Stimulated activated naive B cell treated with anti-CD40 and anti-IgM and Interleukin-4, amounts not matched to agents 10 μg/mL and 1 μg/mL and 100 μg/mL, for 72 hours (primary cell): ENCODE measurements at places on chromosomes 7 and 10.

GRCh38 chr7:113083132-113083815, 3.4 kb downstream of the GPR85 start:
- no peak for DNase-seq

DNA sequence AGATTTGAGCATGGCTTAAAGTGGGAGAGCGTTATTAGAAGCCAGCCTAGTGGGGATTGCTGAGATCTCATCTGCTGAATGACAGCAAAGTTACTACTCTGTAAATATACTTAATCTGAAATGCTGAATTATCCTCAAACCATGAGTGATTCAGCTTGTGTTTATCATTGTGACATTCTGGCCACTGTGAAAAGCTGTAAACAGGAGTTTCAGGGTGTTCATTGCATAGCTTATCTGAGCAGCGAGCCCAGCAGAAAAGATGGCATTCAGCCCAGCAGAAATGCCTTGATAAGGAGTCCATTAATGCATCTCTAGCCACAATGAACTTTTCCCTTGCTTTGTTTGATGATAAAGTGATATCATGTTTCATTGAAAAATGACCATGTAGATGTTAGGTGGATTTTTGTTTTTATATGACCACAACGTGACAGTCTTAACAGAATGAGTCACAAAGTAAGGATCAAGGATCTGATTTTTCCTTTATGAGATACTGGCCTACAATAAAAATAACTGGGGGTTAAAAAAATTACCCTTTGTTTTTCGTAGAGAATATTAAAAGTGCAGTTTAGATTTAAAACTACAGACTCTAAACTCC, 7.8 kb downstream of the TES start:
- DNase-seq = no peak

DNA sequence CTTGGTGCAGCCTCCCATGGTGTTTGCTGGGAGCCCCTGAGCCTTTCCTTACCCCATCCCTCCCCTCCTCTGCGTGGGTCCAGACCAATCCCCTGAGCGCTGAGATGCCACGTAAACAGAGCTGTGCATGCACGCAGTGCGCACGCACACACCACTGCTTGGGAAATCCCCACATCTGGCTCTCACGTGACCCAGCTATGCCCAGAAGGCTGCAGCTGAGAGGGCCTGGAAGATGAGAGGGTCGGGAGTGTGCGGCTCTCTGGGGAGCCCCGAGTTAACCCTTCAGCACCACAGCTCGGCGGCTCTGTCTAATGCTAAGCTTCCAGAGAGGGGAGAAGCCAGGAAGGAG, 177.2 kb downstream of the SH3PXD2A start:
- DNase-seq = peak; percentile 88

DNA sequence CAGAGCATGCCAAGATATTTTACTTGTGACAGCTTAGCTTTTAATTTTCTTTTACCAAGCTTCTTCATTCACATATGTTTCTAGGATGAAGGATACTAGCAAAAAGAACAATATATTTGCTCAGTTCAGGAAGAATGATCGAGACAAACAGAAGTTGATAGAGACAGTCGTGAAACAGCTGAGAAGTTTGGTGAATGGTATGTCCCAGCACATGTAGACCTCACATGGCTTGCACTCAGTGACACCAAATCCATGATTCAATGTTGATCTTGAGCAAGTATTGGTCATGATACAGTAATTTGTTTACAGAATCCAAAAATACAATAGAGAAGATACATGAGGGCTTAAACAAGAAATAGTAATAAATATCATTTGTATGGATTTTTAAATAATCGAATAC, 2.5 kb upstream of the CYP26C1 start:
- no peak for DNase-seq

- no peak for DNase-seq
These were observed 3.3 kb upstream of the PWWP2B start for GRCh38 chr10:132393695-132394181.

DNA sequence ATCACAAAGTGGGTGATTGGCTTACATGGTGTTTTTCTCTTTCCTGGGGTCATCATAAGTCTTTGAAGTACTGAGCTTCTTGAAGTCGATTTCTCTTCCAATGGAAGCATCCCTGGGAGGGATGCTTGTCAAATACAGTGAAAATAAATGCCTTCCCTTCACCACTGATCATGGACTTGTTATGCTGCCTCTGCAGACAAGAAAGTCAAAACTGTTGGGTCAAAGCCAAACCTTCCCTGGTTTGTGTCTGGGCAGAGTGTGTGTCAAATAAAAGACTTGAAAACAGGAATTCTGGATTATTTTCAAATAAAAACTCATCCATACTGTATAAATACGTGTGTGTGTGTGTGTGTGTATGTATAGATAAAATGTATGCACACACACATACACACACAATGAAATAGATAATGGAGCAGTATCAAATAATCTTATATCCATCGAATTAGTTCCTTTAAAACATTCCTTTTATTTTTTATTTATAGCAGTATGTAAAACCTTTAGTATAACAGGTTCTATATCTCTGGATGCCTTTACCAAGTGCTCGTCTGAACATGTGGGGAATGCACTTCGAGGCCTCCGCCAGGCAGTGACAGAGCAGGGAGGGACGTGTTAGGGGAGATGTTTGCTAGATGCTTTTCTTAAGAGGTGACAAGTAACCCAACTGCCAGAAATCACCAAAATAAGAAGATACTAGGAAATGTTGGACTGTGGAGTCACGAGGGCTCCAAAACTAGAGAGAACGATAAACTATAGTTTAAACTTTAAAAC, 27.2 kb upstream of the WNT16 start:
- no peak for DNase-seq

DNA sequence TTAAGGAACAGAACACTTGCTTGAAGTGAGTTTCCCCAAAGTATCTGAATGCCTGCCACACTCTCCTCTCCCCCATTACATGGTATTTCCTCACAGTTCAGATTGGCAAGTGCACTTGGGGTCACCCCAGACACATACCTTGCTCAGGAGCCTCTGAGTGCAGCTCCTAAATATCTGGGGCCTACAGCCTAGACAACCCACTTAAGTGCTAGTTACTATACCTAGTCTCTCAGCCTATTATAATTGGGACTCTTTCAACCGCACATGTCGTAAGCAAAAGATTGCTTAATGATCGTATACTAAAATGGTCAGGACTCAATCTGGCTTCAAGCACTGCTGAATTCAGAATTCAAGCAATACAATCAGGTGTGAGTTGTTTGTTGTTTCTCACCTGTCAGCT, 19.9 kb downstream of the TMEM176B start:
- DNase-seq = no peak

- DNase-seq = no peak
These were observed 55.5 kb upstream of the OPALIN start for GRCh38 chr10:96414303-96414702.

DNA sequence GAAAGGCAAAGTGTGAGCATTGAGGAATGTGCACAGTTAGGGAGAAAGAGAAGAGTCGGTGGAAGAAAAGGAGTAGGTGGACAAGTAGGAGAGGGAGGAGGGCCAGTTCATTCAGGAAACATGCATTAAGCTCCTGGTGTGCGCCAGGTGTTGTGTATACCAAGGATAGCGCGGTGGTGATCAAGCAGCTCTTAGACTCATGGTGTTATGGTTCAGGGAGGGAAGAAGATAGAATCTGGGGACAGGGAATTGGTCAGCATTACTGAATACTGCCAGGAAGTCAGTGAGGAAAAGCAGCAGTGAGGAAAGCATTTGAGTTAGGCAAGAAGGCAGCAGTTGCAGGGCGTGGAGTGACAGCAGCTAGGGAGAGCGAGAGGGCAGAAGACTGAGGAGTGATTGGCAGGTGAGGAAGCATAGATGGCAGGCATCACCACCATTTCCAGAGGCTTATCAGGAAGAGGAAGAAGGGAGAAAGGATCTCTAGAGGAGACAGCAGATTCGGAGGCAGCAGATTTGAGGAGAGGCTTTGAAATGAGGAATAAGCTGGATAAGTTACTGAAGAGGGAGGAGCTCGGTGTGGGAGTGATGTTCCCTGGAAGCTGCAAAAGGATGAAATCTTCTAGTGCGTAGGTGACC, 265.6 kb downstream of the GFRA1 start:
- no peak for DNase-seq

- DNase-seq = no peak
These were observed 121.7 kb downstream of the EMX2 start for GRCh38 chr10:117664288-117664687.

DNA sequence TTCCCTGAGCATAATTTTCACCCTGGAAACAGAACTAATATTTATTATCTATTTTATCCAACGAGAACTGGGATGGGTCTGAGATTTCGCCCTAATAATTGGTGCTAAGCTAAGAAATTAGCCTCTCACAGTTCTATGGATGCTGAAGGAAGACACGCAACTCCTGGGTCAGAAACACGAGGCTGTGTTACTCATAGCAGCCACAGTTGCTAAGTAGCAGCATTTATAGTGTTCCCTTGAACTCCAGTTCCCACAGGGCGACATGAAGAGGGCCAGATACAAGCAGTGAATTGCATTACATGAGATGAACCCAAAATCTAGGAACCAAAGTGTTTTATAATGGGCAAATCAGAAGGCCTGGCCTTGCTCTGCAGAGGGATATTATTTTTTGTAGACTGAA, 109.8 kb upstream of the AGR3 start:
- no peak for DNase-seq

DNA sequence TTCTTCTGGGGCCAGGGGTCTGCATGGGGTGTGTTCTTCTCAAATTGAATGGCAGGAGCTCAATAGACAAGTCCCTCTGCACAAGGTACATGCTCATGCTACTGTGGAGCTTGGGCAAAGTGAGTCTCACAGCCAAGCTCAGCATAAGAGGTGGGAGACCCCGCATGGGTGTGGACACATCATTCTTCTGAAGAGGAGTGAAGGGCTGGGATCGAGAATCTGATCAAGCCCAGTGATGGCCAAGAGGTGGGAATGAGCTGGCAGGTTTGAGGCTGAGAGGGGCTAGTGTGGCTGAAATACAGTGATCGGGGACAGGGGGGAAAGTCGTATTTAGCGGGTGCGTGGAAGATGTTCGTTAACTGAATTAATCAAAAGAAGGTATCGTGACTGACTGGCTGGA, 32.6 kb downstream of the CDH23 start:
- no peak for DNase-seq

- no peak for DNase-seq
These were observed 62.1 kb downstream of the TPST1 start for GRCh38 chr7:66267249-66267648.
